Hypothalamus (tissue), 51 donors: ENCODE measurements at places on chromosomes 5 and 9.

DNA sequence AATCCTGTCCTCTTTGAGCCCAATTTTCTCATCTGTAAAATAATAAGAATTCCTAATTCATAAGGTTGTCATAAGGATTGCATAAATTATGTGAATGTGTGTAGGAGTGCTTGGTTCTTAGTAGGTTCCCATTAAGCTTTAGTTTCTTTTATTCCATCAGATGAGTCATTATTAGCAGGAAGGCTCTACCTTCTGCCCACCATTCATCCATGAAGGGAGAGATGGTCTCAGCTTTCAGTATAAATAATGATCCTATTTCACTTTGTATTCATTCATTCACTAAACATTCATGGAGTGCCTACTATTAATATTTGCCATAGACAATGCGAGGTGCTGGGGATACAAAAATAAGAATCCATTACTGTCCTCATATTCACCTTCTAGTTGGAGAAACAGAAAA, 3.0 kb downstream of the CMYA5 start:
- no peak for DNase-seq

- no peak for DNase-seq
These were observed 311.8 kb upstream of the DMRT1 start for GRCh38 chr9:529731-530130.

GRCh38 chr5:74594137-74595040, 46.1 kb downstream of the ENC1 start:
- DNase-seq: no peak

- DNase-seq: no peak
These were observed 301.3 kb upstream of the IRX4 start for GRCh38 chr5:2184026-2184366.

DNA sequence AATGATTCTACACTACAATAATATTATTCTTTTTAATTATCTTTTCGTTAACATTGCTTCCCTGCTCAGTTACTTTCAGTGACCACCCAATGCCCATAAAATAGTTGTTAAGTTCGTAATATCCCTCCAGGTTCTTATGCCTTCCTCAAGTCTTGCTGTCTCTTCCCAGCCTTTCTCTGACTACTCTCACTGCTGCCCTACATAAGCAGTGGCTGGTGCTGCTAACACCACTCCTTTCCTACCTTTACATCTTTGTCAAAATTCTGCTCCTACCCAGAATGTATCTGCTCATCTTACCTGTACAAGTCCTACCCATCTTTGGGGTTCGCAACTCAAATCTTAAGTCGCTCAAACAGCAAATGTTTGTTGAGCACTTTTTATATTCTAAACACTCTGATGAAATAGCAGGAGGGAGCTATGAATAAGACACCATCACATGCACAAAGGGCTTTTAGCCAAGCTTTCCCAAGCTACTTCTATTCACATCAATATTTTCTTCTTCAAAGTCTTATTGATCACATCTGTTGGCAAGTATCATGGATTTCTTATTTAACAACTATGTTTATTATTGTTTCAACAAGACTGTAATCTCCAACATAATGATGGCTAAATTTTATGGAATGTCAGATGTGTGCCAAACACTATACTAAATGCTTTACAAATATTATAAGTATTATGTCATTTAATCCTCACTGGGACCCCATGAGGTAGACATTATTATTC, 29.5 kb downstream of the SLC25A46 start:
- no peak for DNase-seq

GRCh38 chr5:107329850-107330249, 340.9 kb downstream of the EFNA5 start:
- no peak for DNase-seq

GRCh38 chr9:114425126-114425525, 37.3 kb upstream of the AKNA start:
- no peak for DNase-seq

DNA sequence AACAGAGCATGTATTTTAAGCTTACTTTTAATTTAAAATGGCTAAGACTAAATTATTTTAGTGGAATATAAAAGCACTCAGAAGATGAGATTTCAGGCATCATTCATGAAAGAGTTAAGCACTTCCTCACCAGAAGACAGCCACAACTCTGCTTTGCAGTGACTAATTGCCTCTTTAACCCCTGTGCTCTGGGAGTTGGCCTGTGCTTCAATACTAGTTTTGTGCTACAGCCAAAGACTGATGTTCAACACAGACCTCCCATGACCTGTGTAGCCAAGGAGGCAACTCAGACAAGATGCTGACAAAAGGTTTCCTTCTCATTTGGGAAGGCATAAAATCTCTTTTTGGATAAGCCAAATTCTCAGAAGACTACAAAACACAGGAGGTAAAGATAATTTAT, 353.5 kb downstream of the FBXL17 start:
- no peak for DNase-seq

- DNase-seq: no peak
These were observed 134.2 kb upstream of the LMX1B start for GRCh38 chr9:126479515-126479914.

DNA sequence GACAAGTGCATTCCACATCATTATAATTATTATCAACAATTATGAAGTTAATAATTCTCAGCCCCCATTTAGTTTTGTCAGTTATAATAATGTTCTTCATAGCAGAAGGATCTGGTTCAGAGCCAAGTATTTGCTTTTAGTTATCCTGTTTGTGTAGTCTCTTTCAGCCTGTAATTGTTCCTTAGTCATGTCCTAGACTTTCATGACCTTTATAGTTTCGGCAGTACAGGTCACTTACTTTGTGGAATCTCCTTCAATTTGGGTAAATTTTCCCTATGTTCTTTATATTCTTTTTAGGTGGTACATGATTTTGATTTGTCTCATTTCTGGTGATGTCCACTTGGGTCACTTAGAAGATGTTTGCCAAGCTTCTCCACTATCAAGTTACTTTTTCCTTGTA, 34.3 kb downstream of the UBE2R2 start:
- no peak for DNase-seq

DNA sequence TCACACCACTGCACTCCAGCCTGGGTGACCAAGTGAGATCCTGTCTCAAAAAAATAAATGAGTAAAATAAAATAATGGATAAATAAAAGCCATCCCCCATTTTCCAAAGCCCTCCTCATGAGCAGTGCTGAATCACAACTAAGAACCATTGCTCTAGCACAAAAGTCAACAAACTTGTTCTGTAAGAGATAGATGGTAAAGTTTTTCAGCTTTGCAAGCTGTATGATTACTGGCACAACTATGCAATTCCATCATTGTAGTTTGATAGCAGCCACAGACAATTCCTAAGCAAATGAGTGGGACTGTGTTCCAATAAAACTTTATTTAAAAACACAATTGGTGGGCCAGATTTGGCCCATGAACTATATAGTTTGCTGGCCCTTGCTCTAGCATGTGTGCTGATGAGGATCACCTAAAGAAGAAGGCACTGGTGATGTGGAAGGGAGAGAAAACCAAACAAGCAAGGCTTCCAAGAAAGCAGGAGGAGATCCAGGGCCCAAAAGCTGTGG, 64.6 kb downstream of the NEURL1B start:
- DNase-seq: no peak

DNA sequence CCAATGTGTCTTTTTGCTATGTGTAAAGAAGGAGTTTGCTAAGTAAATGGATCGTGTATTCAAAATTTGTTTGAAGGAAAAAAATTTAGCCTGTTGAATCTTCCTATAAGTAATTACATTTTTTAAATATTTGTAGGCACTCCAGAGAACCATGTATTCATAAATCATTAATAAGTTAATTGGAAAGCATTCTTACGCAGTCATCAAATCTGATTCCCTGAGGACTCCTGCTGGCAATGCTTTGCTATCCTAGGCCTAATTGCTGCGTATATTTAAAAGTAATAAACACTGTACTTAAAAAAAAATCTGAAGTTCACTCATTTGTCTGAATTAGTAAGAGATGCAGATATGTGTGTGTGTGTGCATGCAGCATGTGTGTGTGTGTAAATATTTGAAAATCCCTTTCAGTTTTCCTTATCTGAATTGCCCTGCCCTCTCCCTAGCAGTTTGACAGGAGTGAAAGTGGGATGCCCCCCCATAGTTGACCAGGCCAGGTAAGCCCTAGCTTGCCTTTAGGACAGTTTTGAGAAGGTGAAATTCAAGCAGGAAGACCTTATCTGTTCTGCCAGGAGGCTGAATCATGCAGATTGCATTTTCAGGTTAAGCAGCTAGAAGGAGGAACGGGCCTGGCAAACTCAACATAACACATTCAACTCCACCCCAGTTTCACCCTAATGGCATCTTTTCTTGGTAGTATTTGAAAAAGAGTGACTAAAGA, 81.2 kb upstream of the DNAH5 start:
- no peak for DNase-seq

DNA sequence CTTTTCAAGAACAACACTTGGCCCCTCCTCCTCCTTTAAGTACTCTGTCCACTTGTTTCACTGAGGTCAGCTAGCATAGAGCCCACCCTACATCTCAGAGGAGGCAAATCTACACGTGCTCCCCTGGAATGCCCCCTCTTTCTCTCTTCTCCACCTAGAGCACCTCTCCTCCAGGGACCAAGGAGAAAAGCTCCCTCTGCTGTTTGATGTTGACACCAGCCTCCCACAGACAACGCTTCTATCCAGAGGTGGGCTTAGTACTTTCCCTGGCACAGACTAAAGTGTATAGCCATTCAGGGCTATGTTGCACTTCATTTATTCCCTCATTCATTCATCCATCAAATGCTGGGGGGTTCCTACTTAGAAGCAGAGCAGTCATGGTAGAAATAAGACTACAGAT, 68.2 kb upstream of the TAF1L start:
- DNase-seq: no peak

GRCh38 chr5:58898538-58898937, 315.7 kb downstream of the RAB3C start:
- no peak for DNase-seq

GRCh38 chr9:80883426-80883825, 805.9 kb downstream of the TLE1 start:
- DNase-seq: no peak

DNA sequence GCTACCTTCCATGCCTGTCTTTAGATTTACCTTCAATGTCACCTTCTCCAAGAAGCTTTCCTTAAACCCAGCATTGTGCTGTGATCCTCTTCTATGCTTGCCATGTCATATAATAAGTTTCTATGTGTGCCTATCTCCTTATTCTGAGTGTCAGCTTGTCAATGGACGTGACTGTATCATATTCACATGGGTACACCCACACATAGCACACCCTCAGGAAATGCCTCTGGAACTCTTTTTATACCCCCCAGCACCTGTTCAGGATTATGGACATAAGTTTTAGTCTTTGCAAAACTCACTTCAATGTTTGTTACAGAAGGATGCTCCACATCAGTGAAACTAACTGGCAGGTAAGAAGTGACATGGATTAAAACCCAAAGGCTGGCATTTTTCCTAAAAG, 7.4 kb downstream of the GAS1 start:
- no peak for DNase-seq

- no peak for DNase-seq
These were observed 31.0 kb upstream of the ANKRD34B start for GRCh38 chr5:80600943-80601693.

DNA sequence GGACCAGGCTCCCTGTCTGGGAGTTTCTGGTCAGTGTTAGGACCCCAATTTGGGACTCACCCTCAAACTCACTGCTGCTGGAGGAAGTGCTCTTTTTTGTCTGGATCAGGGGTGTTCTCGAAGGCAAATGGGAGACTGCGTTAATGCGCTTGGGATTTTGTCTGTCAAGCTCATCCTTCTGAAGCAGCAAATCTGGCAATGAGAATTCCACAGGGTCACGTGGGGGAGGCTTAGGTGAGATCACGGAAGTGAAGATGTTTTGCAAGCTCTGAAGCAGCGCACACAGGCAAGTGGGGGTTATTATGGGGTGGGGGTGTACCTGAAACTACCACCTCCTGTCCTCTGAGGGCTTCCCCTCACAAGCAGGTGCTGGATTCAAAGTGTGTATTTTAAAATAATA, 10.5 kb upstream of the TEX53 start:
- no peak for DNase-seq

GRCh38 chr5:56632199-56632598, 183.2 kb upstream of the MAP3K1 start:
- DNase-seq: no peak

- DNase-seq: no peak
These were observed 30.0 kb upstream of the FOXI1 start for GRCh38 chr5:170075696-170076095.

GRCh38 chr9:27460226-27461023, 63.7 kb upstream of the IFNK start:
- no peak for DNase-seq

DNA sequence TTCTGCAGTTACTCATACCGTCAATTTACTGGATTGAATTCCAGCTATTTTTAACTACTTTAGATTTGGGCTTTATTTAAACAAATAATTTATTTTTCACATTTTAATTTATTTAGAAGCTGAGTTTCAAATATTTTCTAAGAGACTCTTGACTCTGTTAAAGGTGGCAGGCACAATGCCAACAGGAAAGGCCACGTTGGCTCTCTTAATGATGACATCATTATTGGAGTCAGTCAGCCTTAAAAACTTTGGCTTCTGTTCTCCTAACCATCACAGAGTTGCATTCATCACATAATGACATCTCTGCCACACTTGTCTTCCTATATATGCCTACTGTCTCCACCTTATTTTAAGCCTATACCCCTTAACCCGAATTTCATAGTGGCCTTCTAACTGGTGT, 172.3 kb upstream of the PLPPR1 start:
- DNase-seq: no peak

DNA sequence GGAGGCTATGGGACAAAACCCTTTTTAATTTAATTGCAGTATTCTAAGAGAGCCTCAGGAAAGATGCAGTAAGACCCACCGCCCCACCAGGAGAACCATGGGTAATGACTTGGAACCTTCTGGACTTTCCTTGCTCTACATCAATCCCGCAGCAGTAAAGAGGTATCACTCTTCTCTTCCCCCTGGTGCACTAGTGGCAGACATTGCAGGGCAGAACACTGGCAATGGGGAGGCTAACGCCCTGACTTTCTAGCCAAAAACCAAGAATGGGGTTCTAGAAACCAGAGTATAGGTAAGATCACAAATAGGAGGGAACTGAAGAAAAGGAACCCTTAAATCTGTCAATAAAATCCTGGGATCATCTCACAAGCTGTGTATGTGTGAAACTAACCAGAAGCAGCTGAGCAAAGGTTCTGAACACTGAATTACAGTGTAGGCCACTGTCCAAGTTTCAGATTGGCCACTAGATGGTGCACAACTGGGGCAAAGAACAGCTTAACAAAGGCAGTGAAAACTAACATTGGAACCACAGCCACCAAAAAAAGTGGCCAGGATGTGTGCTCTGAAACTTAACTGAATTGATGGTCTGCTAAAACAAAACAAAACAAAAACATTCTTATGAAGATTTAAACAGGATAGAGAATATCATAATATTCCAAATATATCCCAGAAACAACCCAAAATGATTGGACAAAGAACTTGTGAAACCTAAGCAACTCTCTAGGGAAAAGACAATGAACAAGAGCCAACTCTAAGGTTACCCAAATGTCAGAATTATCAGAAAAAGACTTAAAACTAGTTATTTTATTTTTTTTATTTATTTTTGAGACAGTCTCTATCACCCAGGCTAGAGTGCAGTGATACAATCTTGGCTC, 6.6 kb upstream of the FAM151B start:
- no peak for DNase-seq

GRCh38 chr5:14482085-14482484, 99.5 kb upstream of the OTULINL start:
- no peak for DNase-seq
